ENCODE measurements at places on chromosomes 12 and 14.
A peak's percentile ranks its signal among the peaks of the same experiment; 100 is the strongest.

GRCh38 chr14:100944052-100944451 lies 40.5 kb upstream of the RTL1 start:
- no peak for DNase-seq

DNA sequence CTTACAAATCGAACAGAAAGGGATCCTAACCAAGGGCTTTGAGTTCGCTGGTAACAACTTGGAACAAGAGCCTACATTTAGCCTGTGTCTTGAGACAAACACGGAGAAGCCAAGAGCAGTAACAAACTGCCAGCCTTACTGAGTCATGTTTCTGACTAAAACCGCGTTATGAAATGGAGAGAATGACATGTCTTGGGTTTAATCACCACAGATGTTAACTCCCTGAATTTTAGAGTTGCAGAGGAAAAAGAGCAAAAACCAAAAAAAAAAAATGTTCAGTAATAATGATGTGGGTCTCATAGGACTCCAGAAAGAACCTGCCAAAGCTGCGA lies 1.0 kb downstream of the BLTP3B start:
- peak; percentile 61 for DNase-seq

DNA sequence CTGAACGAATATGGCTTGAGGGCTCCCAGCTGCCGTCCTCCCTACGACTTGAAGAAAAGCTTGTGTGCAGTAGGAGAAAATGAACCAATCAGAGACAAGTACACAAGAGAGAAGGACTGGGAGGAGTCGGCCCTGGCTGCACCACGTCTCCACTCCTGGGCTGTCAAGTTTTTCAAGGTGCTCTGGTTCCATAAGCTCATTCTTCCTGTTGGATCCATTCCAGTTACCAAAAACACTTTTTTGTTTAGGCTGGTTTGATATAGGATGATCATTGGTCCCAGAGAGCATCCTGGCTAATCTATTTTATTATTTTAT lies 2.8 kb upstream of the A2ML1 start:
- no peak for DNase-seq

DNA sequence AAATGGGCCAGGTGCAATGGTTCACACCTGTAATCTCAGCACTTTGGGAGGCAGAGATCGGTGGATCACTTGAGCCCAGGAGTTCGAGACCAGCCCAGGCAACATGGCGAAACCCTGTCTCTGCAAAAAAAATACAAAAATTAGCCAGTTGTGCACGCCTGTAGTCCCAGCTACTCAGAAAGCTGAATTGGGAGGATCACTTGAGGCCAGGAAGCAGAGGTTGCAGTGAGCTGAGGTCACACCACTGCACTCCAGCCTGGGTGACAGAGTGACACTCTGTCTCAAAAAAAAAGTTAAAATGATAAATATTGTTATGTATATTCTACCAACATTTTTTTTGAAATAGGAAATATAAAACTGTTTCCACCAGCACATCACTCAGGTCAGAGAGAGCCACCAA lies 64.9 kb downstream of the NDUFA12 start:
- no peak for DNase-seq

GRCh38 chr12:48004053-48004941 lies at the start of gene COL2A1:
Gene COL2A1 (minus strand): TSS chr12:48004476. CDS start chr12:48004321, 155 bp downstream.
- no peak for DNase-seq

DNA sequence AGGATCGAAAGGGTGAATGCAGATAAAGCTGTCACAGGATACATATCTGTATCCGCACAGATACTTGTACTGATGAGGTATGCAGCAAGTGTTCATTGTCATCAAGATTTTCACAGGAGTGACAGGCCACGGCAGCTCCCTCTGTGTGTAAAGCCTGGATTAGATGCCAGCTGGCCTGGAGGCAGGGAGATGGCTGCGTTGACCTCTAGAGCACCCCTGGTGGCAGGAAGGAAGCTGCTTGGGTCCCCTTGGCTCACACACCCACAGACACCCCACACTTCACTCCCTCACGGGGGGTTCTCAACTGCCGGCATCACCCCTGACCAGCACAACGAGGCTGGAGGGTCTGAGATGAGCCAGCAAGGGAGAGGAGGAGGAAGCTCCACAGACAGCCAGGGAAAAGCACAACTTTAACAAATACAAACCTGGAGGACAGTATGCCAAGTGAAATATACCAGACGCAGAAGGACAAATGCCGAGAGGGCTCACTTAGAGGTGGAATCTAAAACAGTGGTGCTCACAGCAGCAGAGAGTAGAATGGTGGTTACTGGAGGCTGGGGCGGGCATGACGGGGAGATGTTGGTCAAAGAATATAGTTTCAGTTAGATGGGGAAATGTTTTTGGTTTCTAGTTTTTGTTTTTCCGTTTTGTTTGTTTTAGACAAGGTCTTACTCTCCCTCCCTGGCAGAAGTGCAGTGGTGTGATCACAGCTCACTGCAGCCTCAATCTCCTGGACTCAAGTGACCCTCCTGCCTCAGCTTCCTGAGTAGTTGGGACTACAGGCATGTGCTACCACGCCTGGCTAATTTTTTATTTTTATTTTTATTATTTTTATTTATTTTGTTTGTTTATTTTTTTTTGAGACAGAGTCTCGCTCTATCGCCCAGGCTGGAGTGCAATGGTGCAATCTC lies 45.7 kb downstream of the TEAD4 start:
- no peak for DNase-seq

DNA sequence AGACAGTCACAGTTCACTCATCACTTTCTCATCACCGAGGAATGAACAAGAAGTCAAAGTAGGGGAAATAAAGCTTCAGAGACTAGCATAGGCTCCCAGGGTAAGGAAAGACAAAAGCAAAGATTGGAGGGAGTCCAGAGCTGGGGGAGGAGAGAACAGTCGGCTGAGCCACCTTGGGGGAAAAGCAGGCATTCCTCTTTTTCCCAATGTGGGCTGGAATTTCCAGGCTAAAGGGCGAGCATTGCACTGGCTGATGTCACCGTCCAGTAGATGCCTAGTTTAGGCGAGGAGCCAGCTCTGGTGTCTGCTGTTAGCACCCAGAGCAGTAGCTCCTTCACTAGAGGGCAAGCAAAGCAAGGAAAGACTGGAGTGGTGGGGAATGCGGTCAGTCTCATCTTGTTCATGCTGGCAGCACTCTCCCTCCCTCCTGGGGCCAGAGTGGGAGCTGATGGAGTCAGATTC lies 8.5 kb upstream of the KRT75 start:
- no peak for DNase-seq

- DNase-seq: no peak
These were observed 19.8 kb upstream of the SNAPC1 start for GRCh38 chr14:61742371-61742770.

DNA sequence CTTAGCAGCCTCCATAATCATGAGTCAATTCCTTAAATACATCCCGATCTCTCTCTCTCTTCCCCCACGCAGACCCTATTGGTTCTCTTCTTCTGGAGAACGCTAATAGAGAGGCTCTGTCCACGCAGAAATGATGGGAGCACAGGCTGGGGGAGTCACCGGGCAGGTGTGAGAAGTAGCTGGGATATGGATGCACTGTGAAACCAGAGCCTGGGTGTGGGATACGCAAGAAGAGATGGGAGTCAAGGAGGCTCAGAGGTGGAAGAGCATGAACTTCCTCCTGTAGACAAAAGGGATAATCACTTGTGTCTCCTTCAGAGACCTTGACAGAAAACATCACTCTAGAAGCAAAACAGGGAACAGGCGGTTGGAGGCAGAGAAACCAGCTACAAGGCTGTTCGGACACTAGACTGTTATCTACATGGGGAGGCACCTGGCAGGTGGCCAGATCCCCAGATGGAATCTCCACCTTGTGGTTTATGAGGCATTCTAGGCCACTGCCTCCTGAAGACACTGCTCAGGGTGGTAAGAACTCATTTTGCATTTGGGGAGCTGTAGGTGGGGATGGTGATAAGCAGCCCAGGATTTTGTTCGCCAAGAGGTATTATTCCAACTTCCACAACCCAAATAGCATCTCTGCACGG lies 7.2 kb upstream of the SELPLG start:
- DNase-seq: no peak

DNA sequence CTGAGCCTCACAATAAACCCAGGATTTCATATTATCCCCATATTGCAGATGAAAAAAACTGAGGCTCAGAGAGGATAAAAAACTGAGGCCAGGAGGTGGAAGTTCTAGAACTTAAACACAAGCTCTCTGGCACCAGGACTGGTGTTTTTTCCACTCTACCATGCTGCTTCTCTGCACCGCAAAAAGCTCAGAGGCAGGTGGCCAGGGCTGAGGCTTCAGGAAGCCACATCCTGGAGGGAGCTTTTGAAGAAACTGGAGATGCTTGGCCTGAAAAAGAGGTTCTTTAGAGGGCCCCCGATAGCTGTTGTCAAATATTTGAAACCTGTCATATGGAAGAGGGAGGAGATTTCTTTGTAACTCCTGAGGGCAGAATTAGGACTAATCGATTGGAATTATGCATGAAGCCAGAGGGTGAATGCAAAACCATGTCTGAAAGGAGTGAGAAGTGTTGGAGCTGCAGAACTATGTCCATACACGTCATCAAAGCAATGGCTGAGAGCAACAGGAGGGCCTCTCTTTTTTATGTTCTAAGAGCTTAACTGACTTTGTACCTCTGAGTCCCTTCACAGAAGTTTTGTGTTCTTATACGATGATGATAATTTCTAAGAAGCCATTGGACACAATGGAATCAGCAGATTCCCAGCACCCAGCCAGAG lies 448.6 kb downstream of the FUT8 start:
- DNase-seq: no peak

DNA sequence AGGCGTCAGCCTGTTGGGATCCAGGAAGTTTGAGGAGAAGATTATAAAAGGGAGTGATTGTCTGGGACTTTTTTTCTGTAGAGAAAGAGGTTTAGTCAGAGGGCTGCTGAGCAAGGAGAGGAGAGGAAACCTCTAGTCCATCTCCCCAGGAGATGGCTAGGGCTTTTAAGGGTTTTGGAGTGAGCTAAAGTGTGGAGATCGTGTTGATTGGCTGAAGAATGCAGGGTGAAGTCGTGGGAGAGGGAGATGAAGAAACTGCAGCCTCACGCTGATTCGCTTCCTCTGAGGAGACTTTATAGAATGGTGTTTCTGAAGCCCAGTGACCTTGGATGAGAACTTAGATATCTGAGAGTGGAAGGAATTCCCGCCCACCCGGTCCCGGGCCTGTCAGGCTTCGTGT lies 193.7 kb upstream of the PWP1 start:
- no peak for DNase-seq

DNA sequence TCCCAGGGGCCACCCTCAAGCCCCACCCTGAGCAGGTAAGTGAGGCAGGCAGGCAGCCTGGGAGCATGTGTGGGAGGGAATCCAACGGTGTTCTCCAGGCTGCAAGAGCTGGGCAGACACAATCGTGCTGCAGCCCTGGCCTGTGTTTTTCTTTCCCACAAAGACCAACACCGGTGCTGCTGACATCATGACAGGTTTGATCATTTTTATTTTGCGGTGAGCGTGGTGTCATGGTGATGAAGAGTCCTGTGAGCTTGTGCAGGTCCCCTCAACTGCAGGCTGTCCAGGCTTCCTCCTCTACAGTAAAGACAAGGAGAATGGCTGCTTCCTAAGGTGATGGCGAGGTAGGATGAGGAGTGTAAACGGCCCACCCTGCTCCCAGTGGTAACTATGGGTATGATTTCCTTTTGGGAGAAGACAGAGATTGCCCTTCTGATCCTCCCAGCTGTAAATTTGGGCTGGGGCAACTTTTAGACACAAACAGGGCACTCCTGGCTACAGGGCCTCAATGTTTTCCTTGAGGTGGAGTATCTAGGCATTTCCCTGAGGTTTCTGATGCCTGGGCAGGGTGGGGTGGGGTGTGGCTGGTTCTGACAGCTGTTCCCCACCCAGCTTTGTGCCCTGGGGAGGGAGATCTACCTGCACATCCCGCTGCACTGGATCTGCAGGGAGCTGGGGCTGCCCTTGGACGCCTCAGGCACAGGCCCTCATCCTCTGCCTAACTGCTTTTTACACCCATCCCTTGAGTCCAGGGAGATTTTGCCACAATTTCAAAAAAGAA lies 109.1 kb downstream of the VCPKMT start:
- DNase-seq: peak; percentile 5

- no peak for DNase-seq
These were observed 66.2 kb downstream of the NOC4L start for GRCh38 chr12:132210223-132211055.

- DNase-seq: no peak
These were observed 83.8 kb downstream of the SLC25A21 start for GRCh38 chr14:37088356-37089215.

DNA sequence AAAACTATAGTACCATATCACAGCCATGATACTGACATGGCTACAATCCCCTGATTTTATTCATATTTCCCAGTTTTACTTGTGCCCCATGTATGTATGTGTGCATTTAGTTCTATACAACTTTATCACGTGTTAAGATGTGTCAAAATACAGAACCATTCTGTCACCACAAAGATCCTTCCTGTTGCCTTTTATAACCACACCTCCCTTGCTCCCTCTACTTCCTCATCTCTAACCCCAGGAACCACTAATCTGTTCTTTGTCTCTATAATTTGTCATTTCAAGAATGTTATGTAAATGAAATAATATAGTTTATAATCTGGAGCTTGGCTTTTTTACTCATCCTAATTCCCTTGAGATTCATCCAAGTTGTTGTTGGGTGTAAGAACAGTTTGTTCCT lies 358.4 kb downstream of the DPF3 start:
- no peak for DNase-seq

DNA sequence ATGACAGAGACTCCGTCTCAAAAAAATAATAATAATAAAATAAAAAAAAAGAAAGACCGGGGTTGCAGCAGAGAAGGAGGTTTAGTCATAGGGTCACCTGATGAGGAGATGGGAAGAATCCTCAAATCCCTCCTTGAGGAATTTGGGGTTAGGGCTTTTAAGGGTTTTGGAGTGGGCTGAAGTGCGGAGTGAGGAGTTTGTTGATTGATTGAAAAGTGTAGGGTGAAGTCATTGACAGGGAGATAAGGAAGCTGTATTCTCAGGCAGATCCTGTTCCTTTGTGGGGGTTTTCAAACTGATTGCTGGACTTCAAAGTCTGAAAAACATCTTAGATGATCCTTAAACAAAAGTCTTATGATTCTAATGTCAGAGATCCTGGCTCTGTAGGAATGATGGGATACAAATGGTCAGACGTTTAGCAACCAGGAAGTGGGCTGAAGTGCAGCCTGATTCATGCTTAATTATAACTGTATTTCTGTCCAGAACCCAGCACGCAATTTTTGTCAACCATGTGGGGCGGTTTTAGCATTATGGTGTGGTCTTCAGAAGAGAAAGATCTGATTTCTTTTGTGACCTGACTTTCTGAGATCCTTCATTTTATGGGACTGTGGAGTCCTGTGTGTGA lies 16.0 kb downstream of the FNTB start:
- no peak for DNase-seq

- DNase-seq: no peak
These were observed 29.5 kb downstream of the MSRB3 start for GRCh38 chr12:65308006-65308405.

Measured in SW 1271 (cell line).